ENCODE measurements at places on chromosomes 3 and 15. TPM values are rescaled to one million over a fixed set of nuclear protein-coding genes. Genes with fewer than 3 reads are reported as not detected.

DNA sequence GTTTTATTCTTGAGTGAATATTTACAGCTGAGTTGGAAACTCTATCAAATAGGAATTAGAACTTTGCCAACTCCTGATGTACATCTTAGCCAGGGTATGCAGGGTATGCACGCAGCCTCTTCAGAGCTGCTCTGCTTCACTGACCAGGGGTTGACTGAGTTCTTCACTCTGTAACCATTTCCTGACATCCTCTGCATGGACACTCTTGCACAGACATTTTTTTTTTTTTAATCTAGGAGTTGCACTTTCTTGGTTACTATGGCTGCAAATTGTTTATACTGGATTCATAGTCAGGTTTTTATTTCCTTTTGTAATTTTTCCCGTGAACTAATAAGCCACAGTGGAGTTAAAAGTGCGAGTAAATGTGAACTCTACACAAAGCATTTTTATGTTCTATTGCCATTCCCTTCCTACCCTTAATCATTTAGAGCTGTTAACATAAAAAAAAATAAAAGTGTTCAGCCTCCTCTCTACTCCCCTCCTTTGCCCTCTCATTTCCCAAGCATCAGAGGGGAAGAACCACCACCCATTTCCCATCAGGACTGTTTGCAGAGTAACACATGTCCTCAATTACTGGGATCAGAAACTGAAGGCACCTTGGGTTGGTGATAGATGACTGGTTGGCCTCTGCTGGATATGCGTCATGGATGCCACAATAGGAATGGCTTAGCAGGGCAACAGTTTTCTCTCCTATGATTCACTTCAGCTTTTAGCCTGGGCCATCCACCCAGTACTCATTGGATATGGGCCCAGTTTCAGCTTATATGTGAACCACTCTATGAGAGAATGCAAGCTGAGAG, 54.0 kb downstream of the DUT start:
- DNase-seq, result no peak

- no peak for DNase-seq
Observed at GRCh38 chr3:49006408-49007067, 653 bp upstream of the WDR6 start.

DNA sequence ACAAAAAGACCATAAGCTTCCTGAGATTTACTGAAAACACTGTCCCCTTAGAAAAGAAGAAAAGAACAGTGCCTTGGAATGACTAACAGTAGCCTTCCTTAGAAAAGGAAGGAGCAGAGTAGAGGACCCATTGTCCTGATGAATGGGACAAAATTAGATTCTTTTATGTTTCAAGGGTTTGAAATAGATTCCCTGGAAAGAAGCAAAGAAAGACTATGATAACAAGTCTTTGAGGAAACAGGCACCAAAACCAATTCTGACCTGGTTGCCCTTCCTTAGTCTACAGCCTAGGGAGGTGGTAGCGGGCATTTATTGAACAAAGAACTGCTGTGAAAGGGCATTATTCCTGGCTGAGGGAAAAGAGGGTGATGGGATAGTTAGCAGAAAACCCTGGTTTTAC, 1024.8 kb downstream of the TBL1XR1 start:
- DNase-seq, result no peak

The MITF gene
- 40.0 TPM for total RNA-seq
